ENCODE measurements at places on chromosomes 4 and X.
A peak's percentile ranks its signal among the peaks of the same experiment; 100 is the strongest.

- DNase-seq = no peak
These were observed 903.3 kb downstream of the STIM2 start for GRCh38 chr4:27763830-27764525.

DNA sequence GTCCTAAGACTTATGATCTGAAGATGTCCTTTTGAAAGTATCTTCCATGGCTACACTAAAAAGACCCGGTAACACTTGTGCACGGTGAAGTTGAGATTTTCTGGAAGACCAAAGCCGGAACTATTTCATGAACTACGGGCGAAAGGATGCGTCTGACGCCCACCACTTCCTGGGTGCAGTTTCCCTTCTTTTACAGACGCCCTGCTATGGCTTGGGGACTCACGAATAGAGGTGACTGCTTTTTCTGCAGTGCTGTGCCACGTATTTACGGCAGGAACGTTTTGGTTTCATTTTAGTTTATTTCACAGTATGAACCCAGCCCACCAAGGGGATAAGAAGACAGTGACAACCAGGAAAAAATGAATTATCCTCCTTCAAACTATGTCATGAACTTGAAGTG, 180.4 kb downstream of the AFAP1 start:
- DNase-seq = peak; percentile 33

GRCh38 chrX:10529344-10529743, 91.0 kb downstream of the MID1 start:
- no peak for DNase-seq

- no peak for DNase-seq
These were observed 297.7 kb upstream of the DIAPH2 start for GRCh38 chrX:96386981-96387380.

GRCh38 chr4:187908079-187908561, 87.5 kb upstream of the ZFP42 start:
- no peak for DNase-seq

Measured in stimulated activated CD4-positive, alpha-beta T cell treated with anti-CD3 and anti-CD28 coated beads, Interleukin-1b, Interleukin-23, amount 100 ng/mL, for 1 hour (primary cell).